SJCRH30 (cell line): ENCODE measurements at places on chromosomes 6 and 20. TPM values are rescaled to one million over a fixed set of nuclear protein-coding genes. Genes with fewer than 3 reads are reported as not detected.

- H3K27me3 ChIP-seq, result peaks cover 82% of the 10 kb centered on the region
- no peak overlapping the region for H3K27ac ChIP-seq
- H3K4me3 ChIP-seq, result no peak overlapping the region
- DNase-seq, result no peak
- no peaks in the 10 kb centered on the region for H3K4me1 ChIP-seq
Observed at GRCh38 chr20:59816146-59816738, 117.2 kb downstream of the SYCP2 start.

- H3K27me3 ChIP-seq, result no peaks in the 10 kb centered on the region
- H3K27ac ChIP-seq, result no peak overlapping the region
- no peak overlapping the region for H3K4me3 ChIP-seq
Observed at GRCh38 chr6:105897131-105897530, 189.0 kb upstream of the PRDM1 start.

- no peak overlapping the region for H3K27ac ChIP-seq
- H3K27me3 ChIP-seq, result 0 out of 2 replicates have a peak, but pooled peaks cover 7% of the 10 kb centered on the region
- peak; percentile 27 for DNase-seq
- H3K4me1 ChIP-seq, result no peaks in the 10 kb centered on the region
- no peaks in the 10 kb centered on the region for H3K36me3 ChIP-seq
Observed at GRCh38 chr6:32883789-32884188, 29.8 kb downstream of the PSMB9 start.

Gene SPDEF
- total RNA-seq, result not detected in 2 replicates

- H3K36me3 ChIP-seq, result no peaks in the 10 kb centered on the region
- H3K4me3 ChIP-seq, result no peak overlapping the region
- no peaks in the 10 kb centered on the region for H3K27me3 ChIP-seq
- no peak overlapping the region for H3K27ac ChIP-seq
- DNase-seq, result no peak
Observed at GRCh38 chr6:46377209-46377608, 114.0 kb downstream of the RCAN2 start.

DNA sequence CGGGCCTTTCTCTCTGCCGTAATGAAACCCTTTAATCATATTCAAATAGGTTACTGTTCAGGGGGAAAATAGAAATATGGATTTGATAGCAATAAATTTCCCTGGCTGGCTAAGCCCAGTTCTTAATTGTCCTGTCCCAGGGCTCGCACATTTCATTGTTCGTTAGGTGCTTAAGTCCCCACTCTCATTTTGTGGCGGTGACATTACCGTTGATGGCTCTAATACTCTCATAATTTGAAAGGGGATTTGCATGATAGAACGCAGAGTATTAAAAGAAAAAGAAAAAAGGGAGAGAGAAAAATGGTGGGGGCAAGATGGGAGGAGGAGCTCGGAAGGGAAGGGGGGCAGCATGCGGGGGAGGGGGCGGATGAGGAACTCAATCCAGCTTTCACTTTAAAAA lies 79.1 kb upstream of the FOXP4 start:
- no peak for DNase-seq
- H3K27ac ChIP-seq, result no peak overlapping the region
- H3K4me1 ChIP-seq, result no peaks in the 10 kb centered on the region
- H3K36me3 ChIP-seq, result no peaks in the 10 kb centered on the region
- no peak overlapping the region for H3K4me3 ChIP-seq
